ENCODE measurements at places on chromosomes 2 and 18.

- DNase-seq: no peak
Measured at GRCh38 chr2:27839022-27839618, 51.1 kb downstream of the RBKS start.

DNA sequence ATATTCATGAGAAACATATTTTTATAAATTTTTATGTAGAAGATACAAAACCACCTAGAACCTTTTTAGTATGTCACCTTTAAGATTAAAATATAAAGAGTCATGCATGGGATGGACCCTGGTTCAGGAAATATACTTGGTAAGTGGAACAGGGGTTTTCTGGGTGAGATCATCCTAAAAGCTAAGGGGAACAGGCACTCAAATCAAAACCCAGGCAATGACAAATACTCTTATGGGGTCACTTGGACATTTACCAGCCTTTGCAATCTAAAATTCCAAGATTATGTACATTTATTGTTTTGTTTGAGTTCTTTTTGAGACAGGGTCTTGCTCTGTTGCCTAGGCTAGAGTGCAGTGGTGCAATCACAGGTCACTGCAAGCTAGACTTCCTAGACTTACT, 65.8 kb downstream of the SGPP2 start:
- DNase-seq: no peak

- no peak for DNase-seq
Measured at GRCh38 chr18:22282311-22283115, 113.1 kb downstream of the GATA6 start.

DNA sequence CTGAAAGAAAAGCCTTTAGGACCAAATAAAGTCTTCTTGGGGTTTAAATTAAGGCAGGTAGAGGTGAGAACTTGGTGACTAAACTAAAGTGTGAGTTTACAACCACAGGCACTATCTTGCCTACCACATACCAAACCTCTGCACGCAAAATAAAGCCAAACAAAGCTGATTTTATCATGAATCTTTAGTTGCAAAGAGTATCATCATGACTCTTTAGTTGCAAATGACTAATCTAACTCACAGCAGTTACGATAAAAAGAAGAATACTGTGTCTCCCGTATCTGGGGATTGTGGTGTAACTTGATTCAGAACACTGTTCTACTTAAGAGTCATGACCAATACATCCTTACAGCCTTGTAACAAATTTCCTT, 11.2 kb downstream of the CFAP210 start:
- no peak for DNase-seq

GRCh38 chr18:383135-383534, 115.3 kb upstream of the THOC1 start:
- no peak for DNase-seq

GRCh38 chr2:26687801-26688200, 4.7 kb upstream of the KCNK3 start:
- no peak for DNase-seq

All from stimulated activated CD8-positive, alpha-beta memory T cell treated with anti-CD3 and anti-CD28 coated beads, Interleukin-15, amount 100 ng/mL, for 24 hours (primary cell).